ENCODE measurements at places on chromosomes 1 and 21.

GRCh38 chr1:155513300-155513916 is 49.2 kb downstream of the ASH1L start:
- no peak for DNase-seq

DNA sequence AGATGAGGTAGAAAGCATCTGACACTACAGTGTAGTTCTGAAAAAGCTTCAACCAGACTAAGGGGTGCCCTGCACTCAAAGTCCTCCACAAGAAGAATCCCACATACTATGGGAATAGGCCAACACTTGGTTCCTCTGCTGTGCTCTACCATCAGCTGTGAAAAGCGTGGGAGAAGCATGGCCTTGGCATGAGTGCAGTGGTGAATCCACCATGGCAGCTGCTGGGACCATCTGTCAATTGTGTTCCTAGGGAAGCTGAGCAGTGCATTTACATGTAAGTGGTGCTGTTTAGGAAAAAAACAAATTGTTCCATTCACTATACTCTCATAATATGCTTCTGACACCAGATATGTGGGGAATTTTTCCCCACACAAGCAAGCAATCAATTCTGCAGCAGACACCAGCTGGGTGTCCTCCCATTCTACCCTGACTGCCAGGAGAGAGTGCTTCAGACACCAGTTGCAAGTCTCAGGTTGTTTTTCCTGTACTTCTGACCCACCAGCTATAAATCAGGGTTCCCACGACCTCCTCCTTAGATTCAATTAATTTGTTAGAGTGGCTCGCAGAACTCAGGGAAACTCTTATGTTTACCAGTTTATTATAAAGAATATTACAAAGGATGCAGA is 230.8 kb upstream of the CHRM3 start:
- no peak for DNase-seq

DNA sequence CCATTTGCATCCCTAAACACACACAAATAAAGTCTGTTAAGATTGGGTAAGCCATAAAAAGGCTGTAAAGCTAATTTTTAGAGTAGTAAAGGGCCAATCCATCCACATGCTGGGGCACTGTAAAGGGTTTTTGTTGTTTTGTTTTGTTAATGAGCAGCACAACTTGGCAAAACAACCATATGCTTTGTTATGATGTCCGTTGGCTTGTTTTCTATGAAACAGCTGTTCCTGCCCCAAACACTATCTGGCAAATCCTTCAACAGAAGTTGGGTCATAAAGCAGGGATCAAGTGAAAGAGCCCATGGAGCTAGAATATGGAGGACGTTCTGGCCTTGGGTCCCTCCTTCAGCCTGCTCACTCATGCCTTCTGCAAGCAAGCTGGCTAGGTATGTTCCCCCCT is 183.6 kb downstream of the APP start:
- DNase-seq: no peak

- no peak for DNase-seq
Measured at GRCh38 chr1:185257950-185258208, 59.2 kb downstream of the IVNS1ABP start.

DNA sequence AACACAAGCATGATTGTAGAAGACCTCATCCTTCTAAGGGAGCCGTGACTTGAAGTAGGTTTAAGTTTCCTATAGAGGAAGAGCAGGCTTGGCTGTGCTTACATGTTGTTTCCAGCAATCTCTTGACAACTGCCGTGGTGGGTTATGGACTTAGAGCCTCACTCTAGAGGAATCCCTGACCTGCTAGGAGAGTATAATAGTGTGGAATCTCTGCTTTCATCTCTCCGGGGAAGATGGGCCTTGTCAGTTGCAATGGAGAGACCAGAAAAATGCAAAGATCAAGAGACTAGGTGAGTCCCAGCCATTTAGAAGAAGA is 137.6 kb downstream of the MIS18A start:
- DNase-seq: no peak

- DNase-seq: no peak
Measured at GRCh38 chr1:156113282-156113950, 1.1 kb upstream of the LMNA start.

- no peak for DNase-seq
Measured at GRCh38 chr1:43689289-43689688, 18.0 kb upstream of the ST3GAL3 start.

DNA sequence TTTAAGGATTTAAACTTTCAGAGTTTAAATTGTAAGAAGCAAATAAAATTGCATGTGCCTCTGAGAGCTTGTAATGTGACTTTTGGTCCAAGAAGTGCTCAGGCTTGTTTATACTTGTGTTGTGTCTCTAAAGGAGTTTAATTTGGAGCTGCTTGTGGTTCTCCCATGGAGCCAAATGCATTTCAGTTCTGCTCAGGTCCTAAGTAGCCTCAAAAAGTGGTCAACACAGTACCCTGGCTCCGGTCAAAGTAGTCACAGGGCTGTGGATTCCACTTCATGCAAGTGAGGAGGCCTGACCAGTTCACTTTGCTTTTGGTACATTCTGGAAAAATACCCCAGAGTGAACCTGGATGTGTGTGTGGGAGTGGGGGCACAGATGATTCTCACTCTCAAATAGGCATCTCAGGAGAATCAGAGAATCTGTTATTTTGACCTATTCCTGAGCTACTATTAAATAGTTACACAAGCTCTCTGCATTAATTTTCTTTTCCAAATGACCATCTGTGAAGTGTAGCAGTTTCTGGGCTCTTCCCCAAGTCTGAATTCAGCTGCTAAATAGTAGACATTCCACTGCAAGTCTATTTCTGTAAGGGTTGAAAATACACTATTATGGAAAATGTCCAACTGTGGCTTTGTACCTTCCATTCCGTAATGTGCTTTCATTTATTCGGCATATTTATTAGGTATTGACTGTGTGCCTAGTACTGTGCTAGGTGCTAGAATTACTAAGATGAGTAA is 31.7 kb upstream of the AGO1 start:
- no peak for DNase-seq

- no peak for DNase-seq
Measured at GRCh38 chr1:10629091-10629815, 154.5 kb downstream of the PEX14 start.

Data from stimulated activated CD4-positive, alpha-beta T cell treated with anti-CD3 and anti-CD28 coated beads, Interleukin-1b, Interleukin-23, amount 100 ng/mL, for 1 hour (primary cell).